ENCODE measurements at places on chromosomes 5 and 9.

GRCh38 chr5:34803974-34804732 is 34.8 kb upstream of the TTC23L start:
- H3K27me3 ChIP-seq: no peaks in the 10 kb centered on the region
- no peaks in the 10 kb centered on the region for H3K4me1 ChIP-seq
- DNase-seq: no peak
- H3K4me3 ChIP-seq: no peak overlapping the region
- peaks cover 20% of the 10 kb centered on the region for H3K36me3 ChIP-seq

GRCh38 chr5:52692039-52692438 is 95.7 kb upstream of the ITGA1 start:
- H3K27me3 ChIP-seq: no peaks in the 10 kb centered on the region
- no peak for DNase-seq
- no peak overlapping the region for H3K4me3 ChIP-seq
- H3K36me3 ChIP-seq: no peaks in the 10 kb centered on the region

GRCh38 chr5:98934546-98934945 is 5.7 kb upstream of the CHD1 start:
- no peaks in the 10 kb centered on the region for H3K36me3 ChIP-seq
- no peaks in the 10 kb centered on the region for H3K4me1 ChIP-seq
- H3K27me3 ChIP-seq: no peaks in the 10 kb centered on the region
- H3K27ac ChIP-seq: no peak overlapping the region
- no peak overlapping the region for H3K4me3 ChIP-seq

DNA sequence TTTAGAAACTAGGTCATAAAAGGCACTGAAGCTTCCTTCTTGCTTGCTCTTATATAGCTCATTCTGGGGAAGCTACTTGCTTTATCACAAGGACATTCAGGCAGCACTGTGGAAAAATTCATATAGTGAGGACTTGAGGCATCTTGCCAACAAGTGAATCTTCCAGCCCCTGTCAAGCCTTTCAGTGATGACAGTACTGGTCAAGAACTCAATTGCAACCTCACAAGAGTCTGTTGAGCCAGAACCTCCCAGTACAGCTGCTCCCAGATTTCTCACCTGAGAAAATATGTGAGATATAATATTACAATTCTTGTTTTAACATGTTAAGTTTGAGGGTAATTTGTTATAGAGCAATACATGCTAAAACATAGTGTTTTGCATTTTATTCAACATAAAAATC is 2011.0 kb upstream of the NUDT12 start:
- H3K4me3 ChIP-seq: no peak overlapping the region
- H3K27me3 ChIP-seq: no peaks in the 10 kb centered on the region
- no peaks in the 10 kb centered on the region for H3K4me1 ChIP-seq
- no peak overlapping the region for H3K27ac ChIP-seq
- DNase-seq: no peak
- no peaks in the 10 kb centered on the region for H3K36me3 ChIP-seq

GRCh38 chr9:124660341-124660801 is 110.7 kb downstream of the NR6A1 start:
- no peak overlapping the region for H3K4me3 ChIP-seq
- no peaks in the 10 kb centered on the region for H3K27me3 ChIP-seq
- H3K36me3 ChIP-seq: no peaks in the 10 kb centered on the region
- DNase-seq: peak; percentile 60

- no peak overlapping the region for H3K27ac ChIP-seq
- no peaks in the 10 kb centered on the region for H3K27me3 ChIP-seq
- no peaks in the 10 kb centered on the region for H3K4me1 ChIP-seq
Observed at GRCh38 chr5:50300878-50301277, 140.2 kb downstream of the EMB start.

GRCh38 chr5:76082772-76083554 is at the start of gene SV2C:
TSS of gene SV2C (plus strand) at chr5:76083383. CDS start at chr5:76131751, 48,368 bp downstream.
- H3K4me1 ChIP-seq: peaks cover 18% of the 10 kb centered on the region
- H3K27me3 ChIP-seq: peaks cover 38% of the 10 kb centered on the region
- peak; percentile 6 for DNase-seq
- H3K27ac ChIP-seq: no peak within 1 kb of the TSS

DNA sequence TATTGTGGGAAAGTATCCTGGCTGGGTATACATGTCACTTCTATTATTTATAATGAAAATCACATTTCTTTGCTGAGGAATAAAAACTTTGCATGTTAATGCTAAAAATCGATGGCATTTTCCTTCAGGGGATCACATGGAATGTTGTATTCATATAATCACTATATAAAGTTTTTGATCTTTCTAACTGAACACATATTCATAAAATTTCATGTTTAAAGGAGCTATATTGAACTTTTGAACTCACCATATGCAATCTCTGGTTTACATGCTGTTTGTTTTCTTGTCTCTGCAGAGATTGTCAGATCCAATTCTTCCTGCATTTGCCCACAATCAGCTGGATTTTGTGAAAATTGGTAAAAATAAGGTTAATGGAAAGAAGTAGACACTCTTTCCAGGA is 33.4 kb upstream of the TRAF1 start:
- no peak overlapping the region for H3K27ac ChIP-seq
- no peaks in the 10 kb centered on the region for H3K36me3 ChIP-seq
- no peak for DNase-seq
- no peaks in the 10 kb centered on the region for H3K4me1 ChIP-seq
- no peaks in the 10 kb centered on the region for H3K27me3 ChIP-seq

GRCh38 chr5:179609834-179610108 is 13.7 kb downstream of the HNRNPH1 start:
- no peak overlapping the region for H3K27ac ChIP-seq
- H3K27me3 ChIP-seq: no peaks in the 10 kb centered on the region
- H3K36me3 ChIP-seq: peaks cover 82% of the 10 kb centered on the region
- H3K4me3 ChIP-seq: no peak overlapping the region

DNA sequence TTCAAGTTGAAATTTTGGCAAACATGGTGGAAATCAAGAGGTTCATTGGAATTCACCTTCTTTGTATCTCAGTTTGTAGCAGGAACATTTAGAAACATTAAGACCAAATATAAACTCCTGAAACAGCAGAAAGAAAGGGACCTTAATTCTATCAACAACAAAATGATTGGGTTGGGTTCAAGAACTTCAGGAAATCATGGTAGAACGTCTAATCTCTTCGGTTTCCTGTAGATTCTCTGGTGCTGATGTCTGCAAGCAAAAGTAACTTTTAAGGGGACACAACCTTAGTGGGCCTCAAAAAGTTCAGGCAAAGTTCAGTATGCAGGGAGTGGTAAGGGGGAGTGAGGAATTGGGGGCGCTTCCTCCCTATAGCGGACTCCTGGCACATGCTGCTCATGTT is 3.4 kb downstream of the IL33 start:
- H3K36me3 ChIP-seq: no peaks in the 10 kb centered on the region
- no peak overlapping the region for H3K27ac ChIP-seq
- H3K27me3 ChIP-seq: no peaks in the 10 kb centered on the region
- H3K4me3 ChIP-seq: no peak overlapping the region

- H3K27ac ChIP-seq: no peak overlapping the region
- DNase-seq: no peak
- H3K27me3 ChIP-seq: no peaks in the 10 kb centered on the region
- no peak overlapping the region for H3K4me3 ChIP-seq
- H3K4me1 ChIP-seq: peaks cover 13% of the 10 kb centered on the region
Observed at GRCh38 chr5:116557669-116558271, 16.9 kb downstream of the SEMA6A start.

- H3K4me3 ChIP-seq: no peak overlapping the region
- no peaks in the 10 kb centered on the region for H3K36me3 ChIP-seq
- no peak for DNase-seq
- peaks cover 35% of the 10 kb centered on the region for H3K27me3 ChIP-seq
- peaks cover 29% of the 10 kb centered on the region for H3K4me1 ChIP-seq
- no peak overlapping the region for H3K27ac ChIP-seq
Observed at GRCh38 chr5:73234204-73234555, 61.2 kb downstream of the TMEM174 start.

Measured in trophoblast cell (in vitro differentiated cells and primary cell).